ENCODE measurements at places on chromosomes 12 and 14. TPM values are rescaled to one million over a fixed set of nuclear protein-coding genes. Genes with fewer than 3 reads are reported as not detected.

GRCh38 chr12:101021911-101022388 lies 188.1 kb downstream of the SLC5A8 start:
- H3K36me3 ChIP-seq = no peaks in the 10 kb centered on the region
- no peak overlapping the region for H3K27ac ChIP-seq
- no peak overlapping the region for H3K4me3 ChIP-seq

DNA sequence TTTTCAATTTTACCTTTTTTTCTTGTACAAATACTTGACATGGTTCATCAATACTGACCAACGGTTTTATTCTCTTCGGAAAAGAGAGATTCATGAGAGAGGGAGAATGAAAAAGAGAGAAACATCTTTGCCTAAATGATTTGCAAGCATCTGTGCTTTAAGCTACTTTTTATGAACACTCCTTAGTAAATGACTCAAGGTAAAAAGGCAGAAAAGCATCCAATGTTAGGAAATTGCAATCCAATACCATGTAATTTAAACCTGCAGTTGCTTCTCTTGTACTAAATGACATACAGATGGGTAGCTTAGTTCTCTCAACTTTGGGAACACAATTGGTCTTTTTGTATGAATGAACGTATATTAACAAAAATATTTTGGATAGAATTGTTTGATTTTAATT lies 46.1 kb downstream of the MSRB3 start:
- no peak for DNase-seq
- no peaks in the 10 kb centered on the region for H3K27me3 ChIP-seq
- no peaks in the 10 kb centered on the region for H3K36me3 ChIP-seq
- H3K4me3 ChIP-seq = no peak overlapping the region
- peaks cover 2% of the 10 kb centered on the region for H3K4me1 ChIP-seq

- no peak overlapping the region for H3K27ac ChIP-seq
- peaks cover 7% of the 10 kb centered on the region for H3K27me3 ChIP-seq
- DNase-seq = peak; percentile 24
- H3K4me3 ChIP-seq = no peak overlapping the region
- no peaks in the 10 kb centered on the region for H3K36me3 ChIP-seq
- H3K4me1 ChIP-seq = no peaks in the 10 kb centered on the region
Measured at GRCh38 chr12:114316076-114316475, 89.9 kb downstream of the TBX5 start.

Gene SERPINA3
- total RNA-seq = 408 TPM

DNA sequence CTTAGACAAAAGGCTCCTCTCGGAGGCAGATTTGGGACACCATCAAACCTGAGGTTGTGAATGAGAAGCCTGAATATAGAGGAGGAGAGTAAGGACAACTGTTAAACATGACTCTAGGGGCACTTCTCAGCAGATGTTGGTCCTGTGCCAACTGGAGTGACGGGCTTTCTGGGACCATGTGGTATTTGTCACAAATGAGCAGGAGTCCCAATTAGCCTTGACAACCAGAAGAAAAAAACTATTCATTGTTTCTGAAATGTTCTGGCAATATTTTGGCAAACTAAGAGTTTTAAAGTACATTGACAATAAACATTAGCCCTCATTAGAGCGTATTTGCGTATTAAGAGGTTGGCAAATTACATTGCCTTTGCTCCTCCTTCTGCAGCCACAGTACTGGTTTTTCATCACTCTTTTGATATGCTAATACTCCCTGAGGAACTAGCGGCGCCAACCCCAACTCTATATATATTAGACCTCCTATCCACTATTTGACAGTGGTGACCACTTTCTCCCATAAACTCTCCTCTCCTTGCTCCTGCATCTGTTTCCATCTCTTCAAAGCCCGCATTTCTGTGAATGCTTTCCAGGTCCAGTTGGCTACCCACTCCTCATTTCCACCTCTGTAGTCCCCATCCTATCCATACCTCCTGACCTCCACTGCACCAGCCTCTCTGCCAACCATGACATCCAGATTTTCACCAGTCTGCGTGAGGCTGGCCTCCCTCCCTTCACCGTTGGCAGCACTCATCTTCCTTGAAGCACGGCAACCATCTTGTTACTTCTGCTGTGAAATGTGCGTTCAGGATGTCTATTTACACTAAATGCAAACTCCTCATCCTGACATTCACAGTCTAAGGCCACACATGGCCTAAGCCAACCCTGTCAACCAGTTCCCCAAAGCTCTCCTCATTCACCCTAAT lies 100.7 kb downstream of the ZFC3H1 start:
- no peaks in the 10 kb centered on the region for H3K27me3 ChIP-seq
- H3K4me3 ChIP-seq = no peak overlapping the region
- H3K36me3 ChIP-seq = no peaks in the 10 kb centered on the region
- no peak overlapping the region for H3K27ac ChIP-seq
- peak; percentile 69 for DNase-seq

Gene APOLD1
- 19.4 TPM for total RNA-seq

DNA sequence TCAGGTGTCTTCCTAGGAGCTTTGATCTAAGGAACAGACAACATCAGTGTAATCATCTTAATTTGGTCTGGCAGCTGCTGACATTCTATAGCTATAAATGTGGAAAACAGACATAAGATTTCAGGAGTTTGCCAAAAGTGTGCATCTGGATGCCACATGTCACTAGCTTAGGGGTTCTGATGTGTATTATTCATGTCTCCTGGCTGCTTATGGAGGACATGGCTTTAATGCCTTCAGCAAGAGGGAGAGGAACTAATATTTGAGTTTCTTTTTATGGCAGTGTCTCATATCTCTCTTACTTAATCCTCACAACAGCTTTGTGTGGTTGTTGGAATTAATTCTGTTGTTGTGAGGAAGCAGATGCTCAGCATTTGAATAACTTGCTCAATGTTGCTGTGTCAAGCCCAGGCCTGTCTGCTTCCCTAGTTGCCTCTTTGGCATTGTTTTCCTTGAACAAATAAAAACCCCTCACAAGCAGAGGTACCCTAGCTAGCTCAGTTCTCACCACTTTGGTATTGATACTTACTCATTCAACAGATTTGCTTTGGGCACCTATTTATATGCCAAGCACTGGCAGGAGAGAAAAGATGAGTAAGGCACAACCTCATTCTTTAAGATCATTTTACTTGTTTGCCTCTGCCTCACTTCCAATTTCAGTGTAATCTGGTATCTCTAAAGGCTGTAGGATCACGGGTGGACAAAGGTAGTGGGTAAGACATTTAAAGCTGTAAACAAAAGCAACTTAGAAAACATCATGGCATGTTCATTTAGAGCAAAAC lies 39.8 kb upstream of the EID3 start:
- H3K4me3 ChIP-seq = no peak overlapping the region
- H3K36me3 ChIP-seq = no peaks in the 10 kb centered on the region
- no peak overlapping the region for H3K27ac ChIP-seq
- no peak for DNase-seq

DNA sequence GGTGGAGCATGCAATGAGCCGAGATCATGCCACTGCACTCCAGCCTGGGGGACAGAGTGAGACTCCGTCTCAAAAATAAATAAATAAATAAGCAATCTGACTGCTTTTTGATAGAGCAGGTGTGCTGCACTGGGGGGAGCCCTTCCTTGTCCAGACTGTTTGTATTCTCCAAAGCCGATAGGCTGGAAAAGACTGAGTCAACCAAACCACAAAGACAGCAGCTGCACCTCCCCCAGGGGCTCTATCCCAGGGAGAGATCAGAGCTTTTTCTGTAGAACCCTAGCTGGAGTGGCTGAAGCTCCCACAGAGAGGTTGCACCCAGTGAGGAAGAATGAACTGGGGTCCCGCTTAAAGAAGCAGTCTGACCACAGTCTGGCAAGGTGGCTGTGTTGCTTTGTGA lies 45.8 kb upstream of the LALBA start:
- H3K4me1 ChIP-seq = no peaks in the 10 kb centered on the region
- H3K4me3 ChIP-seq = no peak overlapping the region
- no peaks in the 10 kb centered on the region for H3K27me3 ChIP-seq
- no peak for DNase-seq

Gene PDZRN4
- total RNA-seq = 0.54 TPM

Gene TSPAN9
- 40.1 TPM for total RNA-seq

DNA sequence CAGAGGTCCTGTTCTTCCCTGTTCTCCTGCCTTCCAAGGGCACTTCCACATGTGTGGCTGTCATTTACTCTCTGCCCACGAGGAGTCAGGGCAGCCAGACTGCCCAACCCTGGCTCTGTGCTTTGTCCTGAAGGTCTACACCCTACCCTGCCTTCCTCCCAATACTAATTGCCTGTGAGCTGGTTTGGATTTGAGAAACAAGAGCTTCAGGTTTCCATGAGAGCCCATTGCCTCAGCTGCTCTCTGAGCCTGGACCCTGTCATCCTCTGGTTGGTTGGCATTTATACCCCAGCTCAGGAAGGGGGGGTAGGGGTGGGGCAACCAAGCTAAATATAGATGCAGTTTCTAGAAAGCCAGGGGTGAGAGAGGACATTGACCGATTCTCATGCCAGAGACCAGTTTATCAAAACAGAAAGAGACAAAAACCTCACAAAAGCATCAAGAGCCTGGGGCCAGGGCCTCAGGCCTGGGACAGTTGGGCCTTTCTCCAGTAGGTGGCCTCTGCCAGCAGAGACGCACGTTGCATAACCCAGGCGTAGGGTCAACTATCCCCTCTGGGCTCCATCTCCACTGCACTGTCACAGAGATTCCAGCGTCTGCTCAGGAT lies 34.5 kb downstream of the VDR start:
- H3K27me3 ChIP-seq = no peaks in the 10 kb centered on the region
- no peak overlapping the region for H3K27ac ChIP-seq
- H3K4me1 ChIP-seq = no peaks in the 10 kb centered on the region
- H3K4me3 ChIP-seq = no peak overlapping the region
- DNase-seq = peak; percentile 53

Gene EEF1AKMT3
- total RNA-seq = 11.5 TPM

- no peak for DNase-seq
- H3K4me1 ChIP-seq = no peaks in the 10 kb centered on the region
- H3K4me3 ChIP-seq = no peak overlapping the region
- H3K36me3 ChIP-seq = no peaks in the 10 kb centered on the region
- H3K27me3 ChIP-seq = no peaks in the 10 kb centered on the region
Measured at GRCh38 chr14:98579140-98579539, 692.9 kb downstream of the BCL11B start.

Gene TPH2
- not detected for total RNA-seq

Gene CDC42BPB
- 88.5 TPM for total RNA-seq

Gene RD3L
- total RNA-seq = not detected

- no peaks in the 10 kb centered on the region for H3K4me1 ChIP-seq
- no peak overlapping the region for H3K4me3 ChIP-seq
- H3K36me3 ChIP-seq = no peaks in the 10 kb centered on the region
- H3K27ac ChIP-seq = no peak overlapping the region
- no peak for DNase-seq
Measured at GRCh38 chr12:16833376-16834015, 227.5 kb upstream of the LMO3 start.

GRCh38 chr14:30656190-30656632 lies 34.1 kb downstream of the SCFD1 start:
- peaks cover 52% of the 10 kb centered on the region for H3K36me3 ChIP-seq
- H3K4me3 ChIP-seq = no peak overlapping the region
- DNase-seq = peak; percentile 26
- no peaks in the 10 kb centered on the region for H3K4me1 ChIP-seq
- no peak overlapping the region for H3K27ac ChIP-seq

Gene C14orf180
- total RNA-seq = 0.12 TPM

DNA sequence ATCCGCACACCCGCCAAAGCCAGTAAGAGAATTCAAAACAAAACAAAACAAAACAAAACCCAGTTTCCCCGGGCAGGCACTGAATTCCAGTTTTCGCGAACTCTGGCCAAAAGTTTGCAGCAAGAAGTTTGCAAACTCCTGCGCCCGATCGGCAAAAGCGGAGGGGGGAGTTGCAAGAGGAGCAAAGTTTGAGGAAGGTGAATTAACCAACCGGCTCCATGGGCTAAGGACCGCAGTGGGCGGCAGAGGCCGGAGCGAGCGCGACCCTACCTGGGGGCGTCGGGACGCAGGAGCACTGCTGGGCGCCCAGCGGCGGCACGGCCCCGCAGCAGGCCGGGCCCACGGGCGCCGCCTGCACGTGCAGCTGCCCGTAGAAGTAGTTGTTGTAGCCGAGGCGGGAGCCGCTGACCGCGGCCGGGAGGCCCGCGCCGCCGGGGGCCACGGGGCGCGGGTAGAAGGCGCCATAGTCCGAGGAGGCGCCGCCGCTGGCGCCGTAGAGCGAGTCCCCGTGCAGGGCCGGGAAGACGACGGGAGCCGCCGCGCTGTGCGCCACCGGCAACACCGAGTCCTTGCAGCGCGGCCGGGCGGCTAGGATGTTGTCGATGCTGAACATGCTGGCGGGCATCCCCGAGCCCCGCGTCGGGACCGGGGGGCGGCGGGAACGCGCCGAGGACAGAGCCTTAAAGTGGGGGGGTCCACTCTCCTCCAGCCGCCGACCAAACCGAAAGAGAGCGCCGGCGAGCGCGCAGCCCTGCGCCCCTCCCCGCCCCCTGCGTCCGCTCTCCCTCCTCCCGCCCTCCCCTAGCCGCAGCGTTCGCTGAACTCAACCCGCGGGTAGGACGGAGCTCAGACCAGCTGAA lies at the start of gene GSC:
Gene GSC, minus strand, starts transcription at position 723 of the 860 bp plus-strand sequence. Its CDS starts 98 bp downstream, at position 625.
- peaks cover 2% of the 10 kb centered on the region for H3K4me1 ChIP-seq
- H3K36me3 ChIP-seq = no peaks in the 10 kb centered on the region
- peak within 1 kb of the TSS; percentile 18 for H3K4me3 ChIP-seq
- DNase-seq = peak; percentile 77
- H3K27me3 ChIP-seq = peaks cover 96% of the 10 kb centered on the region

GRCh38 chr12:121803861-121804416 lies at the start of gene SETD1B:
TSS of gene SETD1B (plus strand) at chr12:121804009. CDS start at chr12:121804738, 729 bp downstream.
- H3K27ac ChIP-seq = peak within 1 kb of the TSS; percentile 99
- peaks cover 15% of the 10 kb centered on the region for H3K36me3 ChIP-seq
- H3K4me1 ChIP-seq = peaks cover 6% of the 10 kb centered on the region

Gene KRT73
- total RNA-seq = not detected

DNA sequence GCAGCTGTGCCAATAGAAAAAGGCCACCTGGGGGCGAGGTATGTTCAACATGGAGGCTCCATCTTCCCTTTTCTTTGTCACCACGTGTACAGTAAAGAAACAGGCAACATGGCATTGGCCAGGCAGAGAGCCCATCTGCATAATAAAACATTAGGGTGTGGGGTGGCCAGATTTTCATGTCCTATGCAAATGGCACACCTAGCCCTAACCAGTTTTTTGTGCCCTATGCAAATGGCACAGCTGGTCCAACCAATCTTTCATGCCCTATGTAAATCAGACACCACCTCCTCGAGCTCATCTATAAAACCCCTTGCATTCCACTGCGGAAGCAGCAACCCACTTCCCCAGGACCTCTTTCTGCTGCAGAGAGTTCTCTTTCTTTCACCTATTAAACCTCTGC lies 149.1 kb upstream of the RGS6 start:
- no peak overlapping the region for H3K4me3 ChIP-seq
- no peaks in the 10 kb centered on the region for H3K36me3 ChIP-seq
- no peaks in the 10 kb centered on the region for H3K4me1 ChIP-seq
- DNase-seq = no peak
- H3K27me3 ChIP-seq = no peaks in the 10 kb centered on the region
- no peak overlapping the region for H3K27ac ChIP-seq
